Melanocyte of skin (primary cell): ENCODE measurements at places on chromosomes 13 and 19. TPM values are rescaled to one million over a fixed set of nuclear protein-coding genes. Genes with fewer than 3 reads are reported as not detected.

ZNF626 gene
- total RNA-seq, result 11.0 and 12.6 TPM in 2 replicates

OR7C1 gene
- 0.36 and 1.7 TPM in 2 replicates for total RNA-seq

ZNF420 gene
- 4.5 and 7.3 TPM in 2 replicates for total RNA-seq

ICAM3 gene
- total RNA-seq, result 9.6 and 10.3 TPM in 2 replicates

KLK15 gene
- total RNA-seq, result not detected in 2 replicates

FAM216B gene
- total RNA-seq, result not detected in 2 replicates

AP2A1 gene
- total RNA-seq, result 67.7 and 71.6 TPM in 2 replicates

LILRB2 gene
- not detected in 2 replicates for total RNA-seq

ZNF837 gene
- 3.3 and 3.8 TPM in 2 replicates for total RNA-seq

LILRA1 gene
- total RNA-seq, result not detected in 2 replicates

DIRAS1 gene
- 2.2 and 2.7 TPM in 2 replicates for total RNA-seq

SELENOV gene
- total RNA-seq, result 0.36 TPM in 1 of 2 replicates, not detected in the other

FGF21 gene
- not detected in 2 replicates for total RNA-seq

ZNF726 gene
- 5.7 and 6.2 TPM in 2 replicates for total RNA-seq

COMP gene
- total RNA-seq, result not detected in 2 replicates

NLRP9 gene
- not detected in 2 replicates for total RNA-seq

TPP2 gene
- total RNA-seq, result 54.9 and 64.5 TPM in 2 replicates

CYP4F2 gene
- total RNA-seq, result not detected in 2 replicates

ZNF846 gene
- 3.3 and 4.8 TPM in 2 replicates for total RNA-seq

TGFBR3L gene
- total RNA-seq, result 0.36 TPM in 1 of 2 replicates, not detected in the other

NBEA gene
- 0.31 and 0.33 TPM in 2 replicates for total RNA-seq

KLC3 gene
- not detected in 2 replicates for total RNA-seq

ZNF415 gene
- total RNA-seq, result 0.31 and 0.33 TPM in 2 replicates

KLK14 gene
- total RNA-seq, result not detected in 2 replicates

ZNF888 gene
- 3.7 and 4.7 TPM in 2 replicates for total RNA-seq

PSG3 gene
- not detected in 2 replicates for total RNA-seq

CNMD gene
- total RNA-seq, result not detected in 2 replicates

PNMA8A gene
- 11.6 and 13.1 TPM in 2 replicates for total RNA-seq

LILRB5 gene
- not detected in 2 replicates for total RNA-seq

IFNL2 gene
- not detected in 2 replicates for total RNA-seq

SIAH3 gene
- not detected in 2 replicates for total RNA-seq

TMC4 gene
- 0.15 TPM in 1 of 2 replicates, not detected in the other for total RNA-seq

SLC8A2 gene
- 0.36 and 1.0 TPM in 2 replicates for total RNA-seq

RFXANK gene
- 54.7 and 71.6 TPM in 2 replicates for total RNA-seq

SBSN gene
- not detected in 2 replicates for total RNA-seq

ARID3A gene
- total RNA-seq, result 7.3 and 11.0 TPM in 2 replicates

ATP1A3 gene
- total RNA-seq, result not detected in 2 replicates

FARP1 gene
- 30.3 and 50.4 TPM in 2 replicates for total RNA-seq

MAB21L1 gene
- under 0.01 TPM in 1 of 2 replicates, not detected in the other for total RNA-seq

C1QTNF9B gene
- not detected in 2 replicates for total RNA-seq

OR10H3 gene
- not detected in 2 replicates for total RNA-seq

CGB1 gene
- not detected in 2 replicates for total RNA-seq

RNF225 gene
- total RNA-seq, result 0.31 and 0.33 TPM in 2 replicates

MAG gene
- total RNA-seq, result not detected in 2 replicates

CD37 gene
- not detected in 2 replicates for total RNA-seq

CPB2 gene
- total RNA-seq, result 0.31 TPM in 1 of 2 replicates, not detected in the other

PSG11 gene
- not detected in 2 replicates for total RNA-seq

SIGLEC5 gene
- total RNA-seq, result not detected in 2 replicates

FGF14 gene
- under 0.01 and 1.0 TPM in 2 replicates for total RNA-seq

SLC25A41 gene
- not detected in 2 replicates for total RNA-seq

SIGLEC7 gene
- total RNA-seq, result not detected in 2 replicates

SPACA4 gene
- not detected in 2 replicates for total RNA-seq

PGLYRP2 gene
- not detected in 2 replicates for total RNA-seq

ZNF226 gene
- 14.1 and 16.4 TPM in 2 replicates for total RNA-seq

ATP4B gene
- not detected in 2 replicates for total RNA-seq

C19orf81 gene
- 1.1 TPM in 1 of 2 replicates, not detected in the other for total RNA-seq

COL5A3 gene
- total RNA-seq, result 47.3 and 83.0 TPM in 2 replicates

ZNF492 gene
- total RNA-seq, result 0.34 and 1.1 TPM in 2 replicates

VSTM1 gene
- total RNA-seq, result not detected in 2 replicates

ZNF91 gene
- total RNA-seq, result 14.0 and 17.0 TPM in 2 replicates
